Osteoblast (primary cell): ENCODE measurements at places on chromosomes 4 and X. TPM values are rescaled to one million over a fixed set of nuclear protein-coding genes. Genes with fewer than 3 reads are reported as not detected.
A peak's percentile ranks its signal among the peaks of the same experiment; 100 is the strongest.

Gene LUZP4
- total RNA-seq, result not detected in 2 replicates

- DNase-seq, result no peak
These were observed 147.8 kb downstream of the BMPR1B start for GRCh38 chr4:94905511-94905910.

GRCh38 chr4:47933840-47934239, 19.5 kb upstream of the NFXL1 start:
- DNase-seq, result peak; percentile 44

DNA sequence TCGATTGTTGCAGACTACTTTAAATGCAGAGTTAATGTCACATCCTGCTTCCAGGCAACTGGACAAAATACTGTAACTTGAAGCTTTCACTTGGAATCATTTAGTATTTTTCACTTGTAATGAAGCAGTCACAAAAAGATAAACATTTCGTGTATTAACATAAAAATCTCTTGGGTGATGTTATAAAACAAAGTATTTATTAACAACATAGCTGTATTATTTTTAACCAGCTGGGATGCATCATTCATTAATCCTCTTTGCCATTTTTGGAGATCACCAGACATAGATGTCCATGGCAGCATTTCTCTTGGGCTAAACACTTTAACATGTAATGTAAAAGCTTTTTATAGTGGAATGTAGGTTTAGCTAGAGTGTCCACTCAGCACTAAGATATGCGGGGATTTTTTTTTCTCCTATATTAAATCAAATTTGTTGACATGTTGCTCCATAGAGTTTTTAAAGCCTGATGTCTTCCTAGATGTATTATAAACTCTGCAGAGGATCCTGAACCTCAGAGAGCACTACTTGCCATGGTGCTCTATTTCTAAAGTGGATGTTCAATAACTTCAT, 193.7 kb upstream of the SPANXN4 start:
- DNase-seq, result no peak

Gene ADRA2C
- 1.1 and 1.5 TPM in 2 replicates for total RNA-seq

DNA sequence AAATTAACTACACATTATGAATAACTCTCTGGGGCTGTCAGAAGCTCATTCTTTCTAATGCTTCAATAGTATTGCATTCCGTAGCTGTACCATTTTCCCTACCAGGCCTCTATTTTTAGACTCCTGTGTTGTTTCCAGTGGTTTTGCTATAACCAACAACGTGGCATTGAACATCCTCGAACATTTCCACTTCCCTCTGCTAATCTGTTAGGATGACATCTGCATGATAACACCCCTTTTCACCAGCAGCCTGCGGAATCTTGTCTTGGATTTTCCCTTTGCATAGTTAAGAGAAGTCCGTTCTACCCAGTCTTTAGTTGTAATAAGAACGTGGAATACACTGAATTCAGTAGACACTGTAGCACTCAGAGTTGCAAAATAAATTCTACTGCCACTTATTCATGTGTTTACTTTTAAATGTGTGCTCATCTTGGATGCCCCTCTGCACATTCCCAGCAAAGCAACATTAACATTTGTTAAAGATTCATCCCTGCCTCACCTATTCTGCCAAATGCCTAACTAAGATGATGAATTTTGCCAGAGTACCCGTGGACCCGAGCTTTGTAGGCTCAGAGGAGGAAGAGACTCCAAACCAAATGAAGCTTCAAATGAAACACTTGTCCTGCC, 55.6 kb downstream of the SEL1L3 start:
- DNase-seq, result no peak

DNA sequence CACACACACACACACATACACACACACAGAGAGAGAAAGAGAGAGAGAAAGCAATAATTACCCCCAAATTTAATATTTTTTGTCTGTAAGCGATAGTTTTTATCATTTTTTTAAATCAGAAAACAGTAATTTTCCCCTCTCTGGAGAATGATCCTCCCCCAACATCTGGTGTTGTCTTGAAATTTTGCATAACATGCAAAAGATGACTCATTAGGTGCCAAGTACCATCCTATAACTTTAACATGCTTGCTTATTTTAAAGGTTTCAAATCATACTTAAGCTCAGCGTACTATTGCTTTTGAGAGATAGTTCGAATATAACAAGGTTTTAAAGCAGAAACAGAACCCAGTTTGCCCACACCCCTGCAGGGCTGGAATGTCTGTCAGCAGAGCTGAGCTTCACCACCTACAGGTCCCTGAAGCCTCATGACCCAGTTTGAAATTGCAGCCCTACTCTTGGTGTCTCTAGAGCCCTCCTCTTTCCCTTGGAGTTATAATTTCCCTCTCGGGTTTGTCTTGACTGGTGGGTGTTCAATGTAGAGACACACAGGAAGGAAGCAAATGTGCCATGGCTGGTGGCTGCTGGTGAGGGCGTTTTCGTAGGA, 175.0 kb upstream of the HS3ST1 start:
- no peak for DNase-seq

DNA sequence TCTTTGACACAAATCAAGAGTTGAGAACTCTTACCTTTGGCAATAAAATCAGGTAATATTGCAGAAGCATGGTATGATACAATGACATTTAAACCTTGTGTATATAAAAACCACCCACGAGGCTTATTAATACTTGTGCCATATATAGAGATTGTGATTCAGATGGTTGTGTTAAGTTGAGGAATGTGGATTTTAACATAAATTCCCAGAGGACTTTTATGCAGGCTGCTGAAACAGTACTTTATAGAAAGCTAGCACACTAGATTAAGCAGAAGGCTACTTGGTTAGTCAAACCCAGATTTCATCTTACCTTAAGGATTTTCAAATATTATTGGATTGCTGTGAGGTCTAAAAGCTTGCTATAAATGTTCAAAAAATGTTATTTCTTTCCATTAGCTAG, 325.7 kb upstream of the PCDH10 start:
- DNase-seq, result no peak

Gene SH3TC1
- 3.5 and 3.6 TPM in 2 replicates for total RNA-seq

DNA sequence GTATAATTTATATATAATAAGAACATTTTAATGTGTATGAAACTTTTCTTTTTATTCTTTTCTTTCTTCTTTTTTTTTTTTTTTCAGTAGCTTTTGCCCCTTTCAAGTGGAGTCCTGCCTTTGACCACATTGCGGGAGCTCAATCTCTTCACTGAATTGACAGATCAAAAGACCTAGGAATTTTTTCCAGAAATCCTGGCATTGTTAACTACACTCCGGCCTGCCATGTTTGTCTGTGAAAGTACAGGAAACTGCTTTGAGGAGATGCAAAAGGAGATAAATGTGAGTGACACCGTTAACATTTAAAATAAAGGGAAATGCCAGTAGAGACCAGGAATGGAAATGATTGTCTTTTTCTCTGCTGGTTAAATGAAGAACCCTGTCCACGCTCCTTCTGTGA, 159.3 kb upstream of the VCX3A start:
- DNase-seq, result no peak

- no peak for DNase-seq
These were observed 24.2 kb upstream of the ARHGEF9 start for GRCh38 chrX:63809173-63809572.

Gene ENPP6
- total RNA-seq, result under 0.01 TPM in 1 of 2 replicates, not detected in the other

Gene TRIM60
- total RNA-seq, result not detected in 2 replicates

Gene TLR2
- 0.29 and 0.36 TPM in 2 replicates for total RNA-seq

Gene ADH1C
- 0.59 and 0.72 TPM in 2 replicates for total RNA-seq

- no peak for DNase-seq
These were observed 30.2 kb upstream of the CCNG2 start for GRCh38 chr4:77126809-77127208.
